ENCODE measurements at places on chromosomes 2 and 18.

GRCh38 chr2:55885127-55885943, 38.2 kb downstream of the EFEMP1 start:
- DNase-seq: no peak

- DNase-seq: no peak
These were observed 50.6 kb downstream of the RAPH1 start for GRCh38 chr2:203484266-203485112.

DNA sequence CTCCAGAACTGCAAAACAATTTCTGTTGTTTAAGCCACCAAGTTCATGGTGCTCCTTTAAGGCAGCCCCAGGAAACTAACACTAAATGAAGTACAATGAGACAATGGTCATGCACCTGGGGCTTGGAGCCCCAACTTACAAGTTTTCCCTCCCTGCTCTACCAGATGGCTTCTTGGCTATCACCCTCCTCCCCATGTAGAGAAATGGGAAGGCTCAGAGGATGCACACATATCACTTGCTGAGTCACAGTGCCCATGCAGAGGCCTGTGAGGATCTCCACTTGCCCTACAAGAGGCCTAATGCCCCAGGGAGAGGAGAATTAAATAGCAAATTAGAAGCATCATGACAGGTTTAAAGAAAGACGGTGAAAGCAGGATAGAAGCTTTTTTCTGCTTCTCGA, 270.9 kb downstream of the TTC32 start:
- DNase-seq: no peak

DNA sequence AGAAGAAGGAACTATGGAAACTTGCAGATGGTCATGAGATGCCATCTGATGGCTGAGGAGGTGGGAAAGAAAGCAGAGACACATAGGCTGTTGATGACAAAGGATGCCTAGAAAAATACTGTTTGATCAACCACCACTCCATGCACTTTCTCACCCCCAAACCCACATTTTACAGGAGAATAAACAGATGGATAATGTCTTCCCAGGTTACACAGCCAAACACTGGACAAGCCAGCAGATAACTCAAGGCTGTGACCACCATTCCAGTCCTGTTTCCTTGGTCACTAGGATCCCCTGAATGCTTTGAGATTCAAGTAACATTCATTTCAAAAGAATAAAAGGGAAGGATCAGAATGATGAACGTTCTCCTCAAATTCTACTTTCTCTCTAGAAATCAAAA, 733.0 kb upstream of the SOX11 start:
- no peak for DNase-seq

All from NCI-H2227 treated with DMSO at 0.1 percent for 48 hours (cell line).